ENCODE measurements at places on chromosomes 7 and 10.

DNA sequence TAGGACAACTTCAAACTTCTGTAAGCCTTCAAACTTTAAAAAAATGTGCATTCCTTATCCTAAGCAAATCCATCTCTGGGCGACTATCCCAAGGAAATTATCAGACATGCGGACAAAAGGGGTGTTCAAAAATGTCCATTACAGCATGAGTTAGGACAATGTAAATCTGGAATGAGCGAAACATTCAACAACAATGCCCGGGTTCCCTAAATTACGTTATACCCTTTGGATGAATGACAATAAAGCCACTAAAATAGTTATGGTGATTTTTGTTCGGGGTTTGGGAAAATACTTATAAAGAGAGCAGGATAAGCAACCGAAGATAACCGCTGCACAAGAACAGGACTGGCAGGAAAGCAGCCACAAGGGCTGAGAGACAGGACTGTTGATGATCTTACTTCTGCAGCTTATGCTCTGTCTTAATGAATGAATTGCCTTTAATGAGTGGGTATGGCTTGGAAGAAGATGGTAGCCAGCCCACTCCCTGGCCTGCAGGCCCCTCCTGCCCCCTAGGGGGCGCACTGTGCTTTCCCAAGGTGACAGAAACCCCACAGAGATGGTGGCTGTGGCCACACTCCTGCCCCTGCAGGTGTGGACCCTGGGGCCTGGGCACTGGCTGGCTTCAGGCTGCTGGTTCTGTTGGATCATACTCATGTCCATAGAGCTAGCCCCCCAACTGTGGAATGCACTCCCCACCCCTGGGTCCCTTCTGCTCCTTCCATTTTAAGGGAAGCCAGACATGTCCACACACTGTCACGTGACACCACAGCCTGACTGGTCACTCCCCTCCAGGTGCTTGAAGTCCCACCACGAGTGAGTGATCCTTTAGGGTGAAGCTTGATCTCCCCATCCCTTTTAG lies 45.0 kb downstream of the ZCCHC24 start:
- DNase-seq = no peak

- no peak for DNase-seq
Observed at GRCh38 chr7:151923097-151923876, 33.0 kb upstream of the GALNTL5 start.

- peak; percentile 96 for DNase-seq
Observed at GRCh38 chr7:44748045-44748947, at the start of gene ZMIZ2. Gene ZMIZ2, plus strand, starts transcription at chr7:44748847. Its CDS starts 7,403 bp downstream, at chr7:44756250.

GRCh38 chr10:103668351-103669242 lies 175.1 kb downstream of the NEURL1 start:
- no peak for DNase-seq

DNA sequence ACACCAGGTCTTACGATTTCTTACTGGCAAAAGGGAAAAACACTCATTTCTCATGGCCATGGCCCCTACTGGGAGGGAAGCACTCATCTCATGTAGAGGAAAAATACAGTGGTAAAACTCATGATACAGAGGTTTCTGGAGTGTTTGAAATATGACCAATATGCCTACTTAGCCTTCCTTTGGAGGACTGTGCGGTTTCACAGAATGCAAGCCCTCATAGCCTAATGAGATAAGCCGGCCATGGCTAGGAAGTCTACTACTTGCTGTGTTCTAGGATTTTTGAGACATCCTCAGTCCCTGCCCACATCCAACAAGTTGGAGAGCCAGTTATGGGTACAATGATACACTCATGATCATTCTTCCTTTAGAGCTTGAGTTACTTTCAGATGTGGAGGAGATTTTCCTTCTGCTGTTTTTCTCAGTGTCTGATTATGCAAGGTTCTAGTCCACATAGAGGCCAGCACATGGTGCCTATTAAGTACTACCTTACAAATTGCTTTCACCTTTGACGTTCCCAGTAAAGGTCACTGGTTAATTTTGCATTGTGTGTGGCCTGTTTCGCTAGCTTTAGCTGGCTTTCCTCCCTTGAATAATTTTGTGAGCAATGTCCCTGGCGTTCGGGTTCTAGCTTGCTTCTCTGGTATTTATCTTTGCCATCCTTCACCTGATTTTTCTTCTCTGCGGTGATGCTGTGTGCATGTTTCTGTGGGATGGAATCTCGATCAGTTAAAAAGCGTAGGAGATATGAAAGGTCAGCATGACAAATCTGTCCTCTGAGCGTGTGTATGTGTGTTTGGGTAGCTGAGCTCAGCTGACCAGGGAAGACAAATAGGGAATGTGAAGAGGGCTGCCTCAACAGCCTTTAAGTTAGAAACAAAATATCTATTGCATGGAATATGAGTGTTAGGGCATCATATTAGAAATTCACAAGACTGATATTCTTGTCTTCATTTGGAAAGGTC lies 295.4 kb downstream of the LRMDA start:
- no peak for DNase-seq

All from muscle of back (tissue), 13 donors.